ENCODE measurements at places on chromosomes 6 and 20. TPM values are rescaled to one million over a fixed set of nuclear protein-coding genes. Genes with fewer than 3 reads are reported as not detected.

DNA sequence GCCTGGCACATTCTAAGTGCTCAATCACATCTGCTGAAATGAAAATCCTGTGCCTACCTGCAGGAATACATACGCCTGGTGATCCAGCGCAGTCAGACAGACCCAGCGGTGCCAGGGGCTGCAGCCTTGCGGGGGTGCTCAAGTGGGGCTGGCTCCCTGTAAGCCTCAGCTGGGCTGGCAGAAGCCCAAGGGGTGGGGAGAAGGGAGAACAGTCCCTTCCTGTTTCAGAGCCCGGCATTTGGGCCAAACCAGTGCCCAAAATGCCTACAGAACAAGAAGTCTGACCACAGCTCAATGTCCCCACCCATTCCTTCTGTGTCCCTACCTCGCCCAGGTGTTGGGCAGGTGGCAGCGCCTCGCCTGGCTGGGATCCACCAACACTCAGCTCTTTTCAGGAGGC is 22.6 kb downstream of the KCNK15 start:
- DNase-seq: no peak

DNA sequence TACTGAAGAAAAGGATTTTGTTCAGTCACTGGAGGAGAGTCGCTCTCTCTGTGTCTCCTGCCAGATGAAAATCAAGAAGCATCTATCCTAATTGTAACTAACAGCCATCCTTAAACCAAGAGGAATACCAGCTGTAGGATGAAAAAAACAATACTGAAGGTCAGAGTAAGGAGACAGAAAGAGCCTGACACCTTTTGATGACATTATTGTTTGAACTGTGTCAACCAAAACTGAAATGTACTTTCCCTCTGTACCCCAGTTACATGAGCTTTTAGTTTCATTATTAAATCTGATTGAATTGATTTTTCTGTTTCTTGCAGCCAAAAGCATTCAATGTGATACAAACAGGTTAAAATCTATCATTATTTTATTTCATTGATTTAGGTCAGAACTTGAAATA is 17.2 kb upstream of the BTBD9 start:
- DNase-seq: no peak

DNA sequence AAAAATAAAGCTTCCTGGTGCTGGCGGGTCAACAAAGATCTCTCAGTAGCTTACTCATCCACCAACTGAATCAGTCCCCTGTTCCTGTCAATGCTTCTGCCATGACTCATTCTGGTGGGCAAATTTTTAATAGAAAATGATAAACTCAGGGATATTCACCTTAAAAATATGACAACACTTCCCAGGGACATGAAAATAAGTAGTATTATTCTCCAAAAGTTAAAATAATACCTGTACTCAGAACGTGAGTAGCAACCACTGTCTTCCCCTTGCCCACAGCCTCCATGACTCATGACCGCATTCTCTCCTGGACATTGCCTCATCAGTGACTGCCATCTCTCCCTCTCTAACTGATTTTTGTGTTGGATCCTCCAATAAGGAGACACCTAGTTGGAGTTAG is 552.3 kb downstream of the KIF16B start:
- DNase-seq: no peak

DNA sequence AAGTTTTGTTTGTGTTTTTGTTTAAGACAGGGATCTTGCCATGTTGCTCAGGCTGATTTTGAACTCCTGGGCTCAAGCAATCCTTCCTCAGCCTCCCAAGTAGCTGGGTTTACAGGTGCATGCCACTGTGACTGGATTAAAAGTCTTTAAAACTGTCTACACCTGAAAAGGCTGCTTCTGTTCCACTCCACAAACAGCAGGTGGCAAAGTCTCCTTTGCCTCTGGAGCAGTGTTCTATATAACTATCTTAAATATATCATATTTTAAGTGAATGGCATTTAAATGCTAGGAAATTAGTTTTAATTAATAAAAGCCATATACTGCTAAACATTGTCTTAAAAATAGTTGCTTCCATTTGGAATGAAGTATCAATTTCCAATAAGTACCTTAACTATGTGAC is 89.2 kb upstream of the BCLAF1 start:
- no peak for DNase-seq

Gene POM121L2
- not detected for total RNA-seq
